CD8-positive, alpha-beta memory T cell (primary cell): ENCODE measurements at places on chromosomes 7 and 10.

DNA sequence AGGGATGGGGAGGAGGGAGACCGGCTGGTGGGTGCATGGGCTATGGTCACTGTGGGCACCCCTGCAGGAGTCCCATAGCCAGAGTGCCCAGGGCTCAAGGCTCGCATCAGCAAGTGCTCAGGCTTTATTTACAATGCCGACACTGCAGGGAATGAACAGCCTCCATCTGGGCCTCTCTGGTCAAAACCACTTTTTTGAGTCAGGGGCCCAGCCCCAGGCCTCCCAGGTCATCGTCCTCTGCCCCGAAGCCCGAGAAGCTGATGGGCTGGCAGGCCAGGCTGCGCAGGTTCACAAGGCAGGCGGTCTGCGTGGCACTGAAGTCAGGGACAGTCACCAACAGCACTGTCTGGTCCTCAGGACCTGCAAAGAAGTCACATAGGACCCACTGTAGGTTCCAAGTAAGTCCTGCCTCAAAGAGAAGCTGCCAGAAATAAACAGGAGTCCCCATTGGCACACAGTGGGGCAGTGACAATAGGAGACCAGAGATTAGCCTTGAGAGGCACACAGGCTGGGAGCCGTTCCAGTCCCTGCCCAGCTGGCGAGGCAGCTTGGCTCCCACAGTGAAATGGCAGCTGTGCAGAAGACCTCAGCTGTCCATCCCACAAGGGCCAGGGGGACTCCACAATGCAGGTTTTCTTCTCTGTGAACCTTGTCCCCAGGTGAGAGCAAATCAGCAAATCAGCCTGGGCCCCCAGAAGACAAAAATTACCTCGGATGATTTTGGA is 8.6 kb downstream of the POLD2 start:
- DNase-seq = no peak

GRCh38 chr7:129780974-129781927 is 169.7 kb downstream of the NRF1 start:
- no peak for DNase-seq

- DNase-seq = no peak
Observed at GRCh38 chr10:70673043-70673928, 980 bp downstream of the ADAMTS14 start.

- no peak for DNase-seq
Observed at GRCh38 chr7:47715631-47716068, 133.7 kb upstream of the TNS3 start.

- DNase-seq = no peak
Observed at GRCh38 chr10:3442451-3442990, 269.9 kb upstream of the PITRM1 start.

DNA sequence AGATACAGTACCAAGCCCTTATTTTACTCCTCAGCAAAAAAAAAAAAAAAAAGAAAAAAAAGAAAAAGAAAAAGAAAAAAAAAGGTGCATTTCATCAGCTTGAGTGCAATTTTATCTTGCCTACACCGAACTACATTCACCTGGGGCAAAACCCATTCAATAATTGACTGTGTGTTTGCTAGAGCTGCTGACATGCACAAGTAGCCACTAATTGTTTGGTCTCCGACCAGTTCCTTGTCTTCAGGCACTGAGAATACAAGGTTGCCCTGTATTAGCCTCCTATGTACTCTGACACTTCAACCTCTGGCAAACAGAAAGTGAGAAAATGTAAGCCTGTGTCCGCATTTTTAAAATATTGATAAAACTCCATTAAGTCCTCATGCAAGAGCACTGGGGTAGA is 1579.4 kb upstream of the LRRTM3 start:
- DNase-seq = no peak

DNA sequence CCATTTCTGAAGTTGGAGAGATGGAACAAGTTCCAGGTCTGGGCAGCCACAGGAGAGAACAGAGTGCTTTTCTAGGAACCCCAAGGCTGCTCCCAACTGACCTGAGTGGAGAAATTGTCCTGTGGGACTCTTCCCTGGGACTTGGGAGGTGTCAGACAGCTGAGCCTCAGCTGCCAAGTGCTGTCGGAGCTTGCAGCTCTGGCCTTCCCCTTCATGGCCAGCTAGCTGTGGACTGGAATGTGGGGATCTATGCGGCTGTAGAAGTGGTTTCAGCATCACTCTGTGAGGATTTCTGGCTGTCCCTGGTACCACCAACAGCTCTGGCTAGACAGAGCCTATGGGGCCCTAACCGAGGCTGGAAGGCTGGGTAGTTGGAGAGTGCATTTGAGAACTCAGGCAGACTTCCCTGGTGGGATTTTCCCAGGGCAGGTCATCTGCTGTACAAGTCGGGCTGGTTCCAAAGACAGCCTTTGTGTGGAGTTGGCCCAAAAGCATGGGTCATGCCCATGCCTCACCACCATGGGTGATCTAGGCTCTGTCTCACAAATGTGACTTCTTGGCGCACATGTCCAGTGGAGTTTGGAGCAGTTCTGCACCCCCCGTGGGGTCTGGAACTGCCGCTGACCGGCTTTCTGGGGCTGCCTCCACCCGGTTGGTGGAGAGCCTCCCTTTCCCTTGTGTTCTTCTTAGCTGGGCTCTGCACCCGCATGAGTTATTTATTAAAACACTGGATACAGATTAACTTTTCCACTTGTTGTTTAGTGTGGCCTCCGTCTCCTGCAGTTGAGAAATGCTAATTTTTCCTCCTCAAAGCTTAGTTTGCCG is 10.9 kb downstream of the SUFU start:
- DNase-seq = no peak

DNA sequence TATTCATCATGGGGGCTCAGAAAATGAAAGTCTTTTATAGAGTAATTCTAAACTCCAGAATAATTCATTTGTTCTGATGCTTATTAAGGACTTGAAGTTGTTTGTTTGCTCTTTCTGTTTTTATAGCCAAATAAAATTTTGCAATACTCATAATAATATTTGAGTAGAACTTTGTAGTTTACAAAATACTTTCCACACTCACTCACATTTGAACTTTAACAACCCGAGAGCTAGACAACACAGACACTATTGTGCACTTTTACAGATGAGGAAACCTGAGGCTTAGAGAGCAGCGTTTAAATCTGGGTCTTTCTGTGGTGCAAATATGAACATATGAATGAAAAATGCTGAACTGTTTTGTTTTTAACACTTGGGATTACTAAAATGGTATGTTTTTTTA is 126.8 kb downstream of the KAT6B start:
- DNase-seq = no peak

DNA sequence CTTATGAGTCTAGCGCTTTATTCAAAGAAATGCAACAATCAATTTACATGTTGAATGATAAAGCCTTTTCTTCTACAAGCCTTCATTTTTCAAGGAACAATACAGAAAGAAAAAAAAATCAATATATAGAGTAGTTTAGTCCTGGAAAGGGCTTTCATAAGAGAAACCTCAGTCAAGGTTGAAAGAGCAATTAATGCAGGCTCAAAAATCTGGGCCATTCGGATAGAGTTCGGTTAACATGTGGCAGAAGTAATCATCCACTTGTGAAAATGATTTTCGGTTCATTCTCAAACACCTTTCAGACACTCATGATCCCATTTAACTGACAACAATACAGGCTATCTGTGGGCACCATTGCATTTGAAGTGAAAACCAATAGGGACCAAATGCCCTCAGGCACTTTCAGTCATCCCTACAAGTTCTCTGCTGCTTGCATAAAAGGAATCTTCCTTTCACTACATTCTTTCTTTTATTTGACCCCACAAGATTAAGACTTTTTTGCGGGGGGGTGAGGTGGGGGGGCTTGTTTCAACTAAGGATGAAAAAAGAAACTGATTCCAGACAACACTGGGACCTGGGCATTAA is 177.9 kb downstream of the RNF133 start:
- DNase-seq = no peak

DNA sequence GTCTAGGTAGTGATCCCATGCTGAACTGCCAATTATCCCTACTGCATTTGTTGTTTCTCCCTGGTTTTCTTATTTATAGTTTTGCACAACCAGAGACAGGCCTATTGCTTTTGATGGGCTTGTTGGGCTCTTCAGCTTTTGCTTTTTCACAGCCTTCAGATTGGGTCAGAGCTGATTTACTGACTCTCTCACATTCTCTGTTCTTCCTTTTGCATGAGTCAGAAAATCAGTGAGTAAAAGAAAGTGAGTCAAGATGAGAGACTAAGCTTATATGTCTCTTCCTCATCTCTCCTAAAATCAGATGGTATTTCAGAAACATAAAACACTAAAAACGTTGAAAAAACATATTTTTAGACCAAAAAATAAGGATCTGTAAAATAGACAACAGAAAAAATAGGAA is 1135.4 kb downstream of the XPNPEP1 start:
- DNase-seq = no peak

- DNase-seq = no peak
Observed at GRCh38 chr10:48287417-48288391, 13.2 kb upstream of the FRMPD2 start.

- DNase-seq = no peak
Observed at GRCh38 chr10:131275691-131276090, 35.8 kb downstream of the TCERG1L start.

DNA sequence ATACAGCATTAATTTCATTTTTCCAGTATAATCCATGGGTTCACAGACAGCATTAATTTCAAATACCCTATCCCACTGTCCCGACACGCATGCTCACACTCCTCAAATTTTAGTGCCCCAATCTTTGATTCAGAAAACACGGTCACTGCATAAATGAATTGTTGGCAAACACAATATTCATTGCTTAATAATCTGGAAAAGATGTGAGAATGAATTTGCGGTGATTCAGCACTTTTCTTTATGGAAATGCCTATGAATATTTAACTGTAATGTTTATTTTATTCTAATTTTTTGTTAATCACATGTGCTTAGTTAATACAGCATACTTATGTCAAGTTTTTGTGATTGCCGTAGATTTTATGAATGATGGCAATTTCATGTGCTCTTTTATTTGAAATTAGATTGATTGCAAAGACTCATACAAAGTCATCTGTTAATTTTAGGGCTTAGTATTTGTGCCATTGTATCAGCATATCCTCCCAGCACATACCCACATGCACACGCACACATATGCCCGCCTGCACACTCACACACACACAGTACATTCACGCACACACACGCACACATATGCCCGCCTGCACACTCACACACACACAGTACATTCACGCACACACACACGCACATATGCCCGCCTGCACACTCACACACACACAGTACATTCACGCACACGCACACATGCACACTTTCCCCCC is 35.1 kb downstream of the MACROH2A2 start:
- no peak for DNase-seq

GRCh38 chr10:50625649-50626132 is 1.9 kb upstream of the SGMS1 start:
- DNase-seq = no peak

DNA sequence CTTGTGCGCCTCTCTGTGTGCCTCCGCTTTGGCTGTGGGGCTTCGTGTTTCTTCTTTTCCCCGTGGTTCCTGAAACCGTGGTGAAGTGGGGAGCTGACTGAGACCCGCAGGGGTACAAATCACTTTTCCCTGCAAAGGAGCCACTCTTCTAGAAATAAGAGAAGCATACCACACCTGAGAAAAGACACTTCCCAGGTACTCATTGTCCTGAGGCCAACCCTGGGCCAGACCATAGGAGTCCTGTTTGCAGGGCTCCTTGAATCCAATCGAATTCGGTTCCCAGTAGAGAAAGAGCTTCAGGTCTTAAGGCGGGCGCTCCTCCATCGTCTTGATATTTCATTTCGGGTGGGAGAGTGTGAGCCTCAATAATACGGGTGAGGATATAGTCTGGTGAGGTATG is 32.4 kb upstream of the ZNF273 start:
- no peak for DNase-seq

GRCh38 chr7:92221766-92222165 is 23.9 kb downstream of the KRIT1 start:
- DNase-seq = no peak

DNA sequence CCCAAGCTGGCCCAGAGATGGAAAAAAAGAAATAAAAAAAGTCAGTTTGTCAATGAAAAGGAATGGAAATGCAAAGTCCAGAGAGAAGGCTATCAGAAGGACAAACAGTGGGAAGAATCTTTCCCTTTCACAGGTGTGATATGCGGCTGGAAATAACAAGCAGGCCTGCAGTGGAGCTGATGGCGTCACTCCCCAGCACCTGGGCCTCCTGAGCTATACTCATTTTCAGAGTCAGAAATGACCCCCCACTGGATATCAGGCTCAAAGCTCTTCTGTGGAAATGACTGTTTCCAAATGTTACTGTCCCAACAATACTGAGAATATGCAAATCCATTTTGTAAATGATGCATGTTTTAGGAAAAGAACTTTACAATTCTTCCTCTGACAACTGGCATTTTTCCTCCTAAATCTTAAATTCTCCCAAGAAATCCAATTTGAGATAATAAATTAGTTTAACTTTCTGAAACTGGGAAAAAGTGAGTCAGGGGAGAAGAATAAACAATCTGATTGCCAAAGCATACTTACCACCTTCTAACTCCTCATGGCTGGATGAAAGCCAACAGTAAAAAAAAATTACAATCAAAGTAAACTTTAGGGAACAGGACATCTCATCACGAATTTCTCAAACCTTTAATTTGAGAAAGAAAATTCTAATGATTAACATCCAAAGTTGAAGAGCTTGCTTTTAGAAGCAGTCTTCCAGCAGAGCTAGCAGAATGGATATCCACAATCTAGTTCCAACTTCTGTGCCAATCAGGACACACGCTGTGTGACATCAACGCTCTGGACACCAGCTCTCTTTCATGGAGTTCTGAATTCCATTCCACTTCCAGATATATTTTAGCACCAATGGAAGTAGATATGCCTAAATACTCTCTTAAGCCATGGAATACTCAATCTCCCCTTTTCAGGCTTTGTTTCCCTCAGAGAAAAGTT is 5.3 kb upstream of the CUZD1 start:
- DNase-seq = no peak

DNA sequence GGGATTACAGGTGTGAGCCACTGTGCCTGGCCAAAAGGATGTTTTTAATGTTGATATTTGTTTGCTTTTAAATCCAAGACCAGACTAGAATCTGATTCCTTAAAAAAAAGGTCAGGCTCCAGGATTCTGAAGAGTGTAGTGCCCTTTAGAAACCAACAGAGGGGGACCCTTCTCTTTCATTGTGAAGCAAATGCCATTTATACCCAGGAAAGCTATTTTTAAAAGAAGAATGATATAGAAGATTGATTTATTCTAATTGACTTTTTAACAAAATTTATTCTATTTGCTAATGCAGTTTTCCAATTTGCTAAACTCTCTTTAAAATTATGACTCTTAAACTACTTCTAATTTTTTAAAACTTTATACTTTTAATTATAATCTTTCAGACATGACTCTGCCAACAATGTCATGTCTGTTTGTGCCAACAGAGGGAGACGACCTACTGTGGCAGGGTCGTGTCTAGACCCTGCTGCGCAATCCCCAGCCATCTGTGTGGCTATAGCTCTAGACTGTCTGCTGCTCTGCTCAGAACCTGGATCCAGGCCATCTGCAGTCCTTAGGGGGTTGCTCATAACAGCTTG is 201.0 kb upstream of the IMMP2L start:
- DNase-seq = no peak

- no peak for DNase-seq
Observed at GRCh38 chr7:157204134-157204533, 65.4 kb downstream of the UBE3C start.

- DNase-seq = no peak
Observed at GRCh38 chr7:100357131-100357561, 771 bp upstream of the PILRB start.
